Neural progenitor cell (in vitro differentiated cells): ENCODE measurements at places on chromosomes 7 and 10.

DNA sequence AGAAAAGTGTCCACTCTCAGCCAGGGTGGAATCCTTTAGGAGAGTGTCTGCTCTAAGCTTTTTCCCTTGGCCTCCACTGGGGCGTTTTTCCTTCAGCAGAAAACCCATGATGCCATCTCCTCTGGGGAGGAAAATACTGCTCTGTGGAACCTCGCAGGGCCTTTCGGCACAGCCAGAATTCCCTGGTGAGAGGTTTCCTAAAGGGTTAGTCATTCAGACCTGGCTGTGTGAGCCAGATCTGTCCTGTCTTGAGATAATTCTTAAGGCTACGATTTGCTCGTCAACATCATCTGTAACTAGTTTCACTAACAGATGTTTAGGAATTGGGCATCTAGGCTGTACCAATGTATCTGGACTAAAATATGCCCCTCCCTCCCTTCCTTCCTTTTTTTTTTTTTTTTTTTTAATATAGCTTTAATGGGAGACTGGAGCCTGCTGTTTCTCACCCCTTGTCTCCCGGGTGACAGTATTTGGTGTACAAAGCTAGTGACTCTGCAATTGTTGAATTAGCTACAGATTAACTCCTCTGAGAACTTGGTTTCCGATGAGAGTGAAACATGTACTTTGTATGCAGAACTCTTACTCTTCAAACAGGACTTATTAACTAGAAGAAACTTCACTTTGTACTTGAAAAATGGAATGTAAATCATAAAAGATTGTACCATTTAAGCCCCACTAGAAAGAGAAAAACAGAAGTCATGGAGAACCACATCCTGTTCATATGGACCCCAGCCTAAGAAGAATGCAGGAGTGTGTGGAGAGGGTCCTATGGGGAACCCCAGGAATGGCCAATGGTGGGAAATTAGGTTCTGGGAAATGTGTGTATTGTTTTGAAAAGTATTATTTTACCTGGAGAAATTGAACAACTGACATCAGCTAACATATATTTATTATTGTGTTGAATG, 230.9 kb downstream of the CAMK1D start:
- no peak for DNase-seq

GRCh38 chr10:86254526-86255174, 111.9 kb downstream of the GRID1 start:
- DNase-seq, result no peak

DNA sequence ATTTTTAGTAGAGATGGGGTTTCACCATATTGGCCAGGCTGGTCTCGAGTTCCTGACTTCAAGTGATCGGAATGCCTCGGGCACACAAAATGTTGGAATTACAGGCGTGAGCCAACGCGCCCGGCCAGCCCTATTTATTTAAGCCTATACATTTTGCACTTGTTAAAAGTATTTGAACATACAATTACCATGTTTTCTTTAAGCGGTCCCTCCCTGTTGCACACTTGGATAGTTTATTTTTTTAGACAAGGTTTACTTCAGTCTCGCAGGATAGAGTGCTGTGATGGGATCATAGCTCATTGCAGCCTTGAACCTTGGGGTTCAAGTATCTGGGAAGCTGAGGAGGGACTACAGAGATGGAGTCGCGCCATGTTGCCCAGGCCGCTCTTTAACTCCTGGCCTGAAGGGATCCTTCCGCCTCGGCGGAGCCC, 35.7 kb upstream of the SRRM3 start:
- no peak for DNase-seq

- no peak for DNase-seq
Measured at GRCh38 chr7:135430626-135431025, 79.3 kb downstream of the CNOT4 start.

DNA sequence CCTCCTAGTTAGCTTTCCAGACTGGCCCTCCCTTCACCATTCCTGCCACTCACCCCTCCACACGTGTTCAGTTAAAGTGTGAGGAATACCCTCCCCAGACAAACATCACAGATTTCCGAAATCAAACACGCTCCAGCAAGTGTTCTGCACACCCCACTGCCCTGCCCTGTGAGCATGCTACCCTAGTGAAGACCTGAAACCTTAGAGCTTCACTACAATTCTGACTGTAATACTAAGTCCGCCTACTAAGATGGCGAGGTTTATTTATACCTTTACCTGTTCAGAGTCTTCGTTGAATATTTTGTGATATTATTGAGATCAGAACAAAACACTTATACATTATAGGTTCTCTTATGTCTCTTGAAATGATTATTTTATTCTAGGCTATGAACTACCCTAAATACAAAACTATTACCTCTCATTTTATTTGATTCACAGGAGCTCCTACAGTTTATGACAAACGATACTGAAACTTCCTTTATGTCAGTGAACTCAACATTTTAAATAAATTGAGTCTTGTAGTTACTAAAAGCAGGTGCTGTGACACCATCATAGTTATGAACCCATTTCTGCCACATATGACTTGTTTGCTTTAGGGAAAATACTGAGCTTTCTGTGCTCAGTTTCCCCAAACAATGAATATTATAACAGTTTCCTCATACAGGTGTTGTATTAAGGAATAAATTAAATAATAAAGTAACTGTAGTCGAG, 8.6 kb downstream of the SCIN start:
- DNase-seq, result no peak

- no peak for DNase-seq
Measured at GRCh38 chr10:62384057-62384446, 9.9 kb downstream of the ZNF365 start.

GRCh38 chr10:133474027-133474426, 20.3 kb downstream of the SCART1 start:
- DNase-seq, result no peak

DNA sequence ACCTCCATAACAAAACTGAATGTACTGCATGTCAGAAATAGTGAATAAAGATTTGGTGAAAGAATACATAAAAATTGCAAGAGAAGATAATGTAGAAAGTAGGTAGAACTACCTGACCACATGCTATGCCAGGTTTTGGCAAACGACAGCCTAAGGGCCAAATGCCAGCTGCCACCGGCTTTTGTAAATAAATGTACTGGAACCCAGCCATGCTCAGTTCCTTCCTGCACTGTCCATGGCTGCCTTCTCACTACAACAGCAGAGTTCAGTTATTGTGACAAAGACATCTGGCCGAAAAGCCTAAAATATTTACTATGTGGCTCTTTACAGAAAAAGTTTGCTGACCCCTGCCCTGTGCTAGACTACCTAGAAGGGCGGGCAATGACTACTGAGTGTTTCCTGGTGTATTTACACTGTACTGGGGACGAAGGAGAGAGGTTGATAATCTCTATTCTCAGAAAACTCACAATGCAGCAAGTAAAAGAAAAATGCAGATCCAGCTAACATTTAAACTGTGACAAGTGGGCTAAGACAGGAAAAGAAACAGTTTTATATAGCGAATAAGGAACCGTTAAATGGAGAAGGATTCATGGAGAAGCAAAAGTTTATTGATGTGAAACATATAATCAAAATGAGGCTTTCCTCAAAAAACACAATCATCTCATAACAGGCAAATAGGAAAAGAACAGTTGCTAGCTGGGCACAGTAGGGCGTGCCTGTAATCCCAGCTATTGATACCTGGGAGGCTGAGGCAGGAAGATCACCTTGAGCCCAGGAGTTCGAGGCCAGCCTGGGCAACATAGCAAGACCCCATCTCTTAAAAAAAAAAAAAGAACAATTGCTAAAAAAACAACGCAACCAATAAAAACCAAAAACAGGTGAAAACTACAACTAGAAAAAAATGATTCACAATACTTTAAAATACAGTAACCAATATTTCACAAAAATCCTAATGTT, 13.7 kb downstream of the KIN start:
- no peak for DNase-seq

- peak; percentile 89 for DNase-seq
Measured at GRCh38 chr7:100626530-100627237, 14.3 kb downstream of the MOSPD3 start.

DNA sequence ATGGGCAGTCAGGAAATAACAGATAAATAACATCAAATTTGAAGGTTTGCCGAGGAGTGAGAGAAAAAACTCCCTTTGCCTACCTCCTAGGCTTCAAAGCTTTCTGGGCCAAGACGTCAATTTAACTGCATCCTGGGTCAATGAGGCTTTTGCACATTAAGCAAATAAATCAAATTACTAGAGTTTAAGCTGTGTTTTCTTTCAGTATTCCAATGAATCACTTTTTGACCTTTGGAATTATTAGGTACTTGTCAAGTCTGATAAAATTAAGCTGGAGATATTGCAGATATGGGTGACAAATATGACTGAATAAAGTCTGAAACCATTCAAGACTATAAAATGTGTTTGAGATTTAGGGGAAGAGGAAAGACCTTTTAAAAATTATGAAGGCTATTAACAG, 22.2 kb downstream of the GLUD1 start:
- DNase-seq, result no peak
